Effector CD4-positive, alpha-beta T cell (primary cell): ENCODE measurements at places on chromosomes 5 and 9.

DNA sequence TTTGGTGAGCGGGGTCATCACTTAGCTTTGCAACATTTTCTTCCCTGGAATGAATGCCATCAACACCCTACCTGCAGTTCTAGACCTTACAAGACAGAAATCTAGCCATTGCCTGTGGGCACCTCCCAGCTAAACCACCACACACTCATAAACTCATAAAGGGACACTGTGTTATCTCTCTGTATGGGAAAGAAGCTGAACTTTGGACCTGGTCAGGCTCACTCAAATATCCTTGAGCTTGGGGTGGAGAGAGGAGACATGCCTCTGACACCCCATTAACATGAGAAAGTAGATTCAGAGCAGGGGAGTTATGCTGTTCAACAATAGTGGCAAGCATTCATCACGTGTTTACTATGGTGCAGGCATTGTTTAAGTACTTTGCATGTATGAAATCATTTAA is 205.6 kb downstream of the ZNF462 start:
- DNase-seq: no peak

- DNase-seq: no peak
These were observed 134.6 kb upstream of the CPEB4 start for GRCh38 chr5:173753307-173754168.

DNA sequence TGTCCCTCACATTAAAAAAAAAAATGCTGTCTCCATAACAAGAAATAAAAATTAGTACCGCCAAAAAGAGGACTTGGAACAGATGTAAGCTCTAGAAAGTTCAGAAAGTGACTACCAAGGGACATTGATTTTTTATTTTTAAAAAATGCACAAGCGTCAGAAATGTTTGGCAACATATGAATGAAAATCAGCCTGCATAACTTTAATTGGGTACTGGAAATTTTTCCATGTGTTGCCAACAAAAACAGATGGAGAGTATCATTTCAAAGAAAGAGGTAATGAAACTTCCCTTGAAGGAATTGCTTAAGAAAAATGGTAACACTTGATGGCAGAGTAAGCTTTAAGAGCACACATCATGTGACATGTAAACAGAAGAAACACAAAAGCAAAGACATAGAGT is 47.2 kb downstream of the OR2K2 start:
- no peak for DNase-seq

DNA sequence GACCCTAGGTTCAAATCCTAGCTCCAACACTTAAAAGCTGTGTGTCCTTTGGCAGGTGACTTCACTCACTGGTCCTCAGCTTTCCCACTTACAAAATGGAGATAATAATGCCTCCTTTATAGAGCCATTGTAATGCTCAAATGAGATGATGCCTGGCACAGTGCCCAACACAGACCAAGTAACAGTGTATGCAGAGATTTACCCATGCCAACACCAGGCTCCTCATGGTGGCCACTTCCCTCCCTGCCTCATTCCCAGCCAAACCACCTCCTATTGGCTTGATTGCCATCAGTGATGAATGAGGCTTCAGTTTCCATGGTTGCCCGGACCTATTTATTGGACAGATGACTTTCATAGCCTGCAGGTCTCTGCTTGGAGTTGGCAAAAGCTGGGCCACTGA is 469.4 kb downstream of the CDK5RAP2 start:
- no peak for DNase-seq

- no peak for DNase-seq
These were observed 23.2 kb downstream of the ZBTB34 start for GRCh38 chr9:126883636-126884035.

- DNase-seq: no peak
These were observed 35.4 kb upstream of the TGFBR1 start for GRCh38 chr9:99069546-99069945.

DNA sequence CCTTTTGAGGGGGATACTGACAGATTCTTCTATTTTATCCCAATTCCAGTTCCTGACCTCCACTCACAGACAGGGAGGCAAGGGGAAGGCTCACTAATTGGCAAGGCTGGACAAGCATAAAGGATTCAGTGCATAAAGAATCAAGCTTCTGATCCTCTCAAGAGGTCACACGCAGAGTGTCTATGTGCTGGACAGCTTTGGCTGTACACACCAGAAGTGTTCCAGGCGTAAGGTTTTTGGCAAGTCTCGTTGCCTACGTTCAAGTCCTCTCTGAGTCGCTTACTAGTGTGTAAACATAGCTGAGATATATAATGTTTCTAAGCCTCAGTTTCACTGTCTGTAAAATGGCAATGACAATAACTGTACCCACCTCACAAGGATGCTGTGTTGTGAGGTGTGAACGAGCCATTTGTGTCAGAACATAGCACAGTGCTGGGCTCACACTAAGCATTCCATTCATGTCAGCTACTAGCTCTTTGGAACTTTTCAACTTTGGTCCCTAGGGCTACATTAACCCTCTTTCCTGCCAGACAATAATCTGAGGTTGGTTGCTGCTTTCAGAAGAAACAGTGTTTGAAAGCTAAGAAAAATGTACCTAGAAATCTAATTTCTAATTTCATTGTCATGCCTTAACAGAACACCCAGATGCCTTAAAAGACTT is 52.1 kb downstream of the PALM2AKAP2 start:
- DNase-seq: no peak

DNA sequence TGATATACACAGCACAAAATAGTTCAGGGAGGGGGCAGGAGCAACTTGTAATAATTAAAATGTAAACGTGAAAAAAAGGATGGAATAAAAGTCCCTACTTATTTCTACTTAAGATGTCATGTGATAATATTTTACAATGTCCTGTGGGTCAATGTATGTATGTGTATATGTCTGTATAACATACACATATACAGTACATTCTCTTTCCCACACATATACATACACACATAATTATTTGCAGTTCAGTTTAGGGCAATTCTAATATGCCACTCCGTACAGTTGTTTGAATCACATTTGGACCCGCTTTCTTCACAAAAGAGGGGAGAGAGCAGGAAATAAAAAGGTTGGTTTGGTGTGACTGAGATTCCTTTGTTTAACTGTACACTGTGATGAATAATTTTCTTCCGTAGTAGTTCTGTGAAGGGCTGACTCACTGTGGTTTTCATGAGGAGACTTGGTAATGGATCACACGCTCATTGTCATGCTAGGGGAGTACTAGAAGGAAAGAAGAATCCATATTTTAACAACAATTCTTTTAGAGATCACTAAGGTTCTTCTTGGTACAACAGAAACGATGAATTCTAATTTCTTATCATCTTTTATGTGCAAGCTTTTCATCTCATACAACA is 26.2 kb upstream of the ACOT12 start:
- DNase-seq: no peak

DNA sequence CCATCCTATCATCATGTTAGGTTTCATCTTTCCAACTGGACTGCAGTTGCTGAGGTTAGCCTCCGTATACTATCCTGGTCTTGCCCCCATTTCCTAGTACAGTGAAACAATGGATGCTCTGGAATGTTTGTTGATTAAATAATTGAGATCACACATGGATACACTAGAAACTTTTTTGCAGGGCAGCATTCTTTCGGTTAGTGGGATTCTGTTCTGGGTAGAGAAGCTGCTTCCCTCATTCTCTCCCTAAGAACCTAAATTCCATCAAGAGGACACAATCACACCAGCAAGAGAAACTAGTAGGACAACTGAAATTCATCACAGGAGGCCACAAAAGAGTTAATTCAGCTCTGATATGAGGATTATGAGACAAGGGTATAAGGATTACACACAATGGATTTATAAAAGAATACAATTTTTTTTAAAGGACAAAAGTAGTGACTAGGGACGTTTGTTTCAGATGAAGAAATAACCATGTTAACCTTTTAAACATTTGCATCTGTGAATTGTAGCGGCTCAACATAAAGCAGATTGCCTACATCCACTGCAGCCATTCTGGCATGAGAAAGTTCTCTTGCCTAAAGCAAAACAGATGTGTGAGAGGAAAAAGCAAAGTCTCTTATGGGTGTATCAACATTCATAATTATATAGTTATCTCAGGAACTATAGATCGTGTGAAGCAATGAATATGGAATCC is 162.7 kb upstream of the LHFPL2 start:
- no peak for DNase-seq

- DNase-seq: no peak
These were observed 156.1 kb upstream of the KIF2A start for GRCh38 chr5:62149879-62150278.

DNA sequence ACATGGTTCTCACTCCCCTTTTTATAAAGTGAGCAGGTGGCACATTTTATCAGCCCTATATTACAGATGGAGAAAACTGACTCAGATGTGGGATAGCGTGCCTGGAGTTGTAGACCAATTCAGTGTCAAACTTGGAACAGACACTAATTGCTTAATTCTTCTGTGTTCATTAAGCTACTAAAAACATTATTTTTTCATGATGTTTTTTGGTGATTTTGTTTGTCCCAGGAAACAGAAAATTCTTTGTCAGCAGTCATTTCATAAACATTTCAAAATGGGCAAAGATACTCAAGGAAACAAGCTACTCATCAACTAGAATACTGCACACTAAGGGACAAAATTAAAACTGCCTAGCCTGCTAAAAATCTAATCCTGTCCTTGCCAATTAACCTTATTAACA is 2.2 kb downstream of the ABHD17B start:
- DNase-seq: no peak

DNA sequence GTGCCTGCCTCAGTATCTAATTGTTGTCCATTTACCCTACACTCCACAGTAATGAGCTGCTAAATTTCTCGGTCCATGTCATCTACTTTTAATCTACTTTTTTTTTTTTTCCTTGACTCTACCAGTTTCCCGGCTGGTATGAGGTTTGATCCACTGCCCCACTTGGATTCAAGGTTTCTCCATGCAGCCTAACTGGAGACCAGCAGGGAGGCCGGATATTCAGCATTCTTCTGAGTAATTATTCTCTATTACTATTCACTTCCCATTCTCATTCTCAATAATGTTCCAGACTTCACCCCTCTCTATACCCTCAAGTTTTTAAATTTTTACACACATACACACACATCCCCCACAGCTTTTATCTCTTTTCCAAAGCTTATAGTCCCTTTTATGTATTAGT is 51.0 kb upstream of the SUSD1 start:
- DNase-seq: no peak

- DNase-seq: no peak
These were observed 250.3 kb downstream of the ENC1 start for GRCh38 chr5:74390306-74390637.

DNA sequence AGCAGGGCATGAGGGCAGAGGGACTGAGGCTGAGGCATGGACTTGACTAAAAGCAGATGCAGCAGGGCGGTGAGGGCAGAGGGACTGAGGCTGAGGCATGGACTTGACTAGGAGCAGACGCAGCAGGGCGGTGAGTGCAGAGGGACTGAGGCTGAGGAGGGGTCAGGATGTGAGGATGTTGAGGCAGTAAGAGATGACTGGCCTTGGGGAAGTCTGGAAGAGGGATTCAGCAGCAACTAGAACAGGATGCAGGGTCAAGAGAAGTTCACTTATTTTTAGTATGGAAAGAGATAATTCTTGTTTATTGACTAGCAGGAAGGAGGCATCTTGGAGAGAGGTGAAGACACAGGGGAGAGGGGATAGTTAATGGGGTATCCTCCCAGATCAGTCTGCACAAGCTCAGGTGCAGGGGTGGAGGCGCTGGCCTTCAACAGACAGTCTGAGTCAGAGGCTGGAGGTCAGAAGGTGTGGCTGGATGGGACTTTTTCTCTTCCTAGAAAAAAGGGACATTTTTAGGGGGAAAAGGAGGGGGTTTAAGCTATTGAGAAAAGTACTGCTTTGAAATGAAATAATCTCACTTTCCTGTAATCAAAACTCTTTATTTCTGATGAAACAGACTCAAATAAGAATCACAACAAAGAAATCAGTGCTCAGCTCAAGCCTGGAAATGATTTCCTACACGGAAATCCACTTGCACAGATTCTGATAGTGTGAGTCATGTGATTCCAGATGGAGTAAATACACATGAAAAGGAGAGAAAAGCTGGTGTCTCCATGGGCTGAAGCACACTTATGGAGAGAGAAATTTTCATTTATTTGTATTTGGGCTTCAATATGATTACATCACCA is 130.9 kb downstream of the PALM2AKAP2 start:
- DNase-seq: no peak

- DNase-seq: no peak
These were observed 164.7 kb downstream of the GNAQ start for GRCh38 chr9:77866878-77867277.

DNA sequence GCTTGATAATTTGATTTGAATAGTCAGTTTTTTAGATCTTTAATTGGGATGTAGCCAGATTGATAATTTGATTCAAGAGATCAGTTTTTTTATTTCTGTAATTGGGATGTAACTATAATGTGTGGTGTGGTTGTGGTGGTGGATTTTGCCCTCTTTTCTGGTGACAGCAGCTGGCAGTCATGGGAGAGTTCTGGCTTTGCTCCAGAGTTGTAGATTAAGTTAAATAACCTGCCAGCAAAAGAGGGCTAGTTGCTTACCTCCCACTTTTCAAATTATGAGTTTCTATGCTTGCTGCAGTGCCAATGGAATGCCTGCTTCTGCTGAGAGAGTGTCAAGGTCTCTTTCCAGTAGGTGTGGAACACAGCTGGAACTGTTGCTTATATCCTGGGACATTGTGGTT is 315.1 kb downstream of the CCDC171 start:
- DNase-seq: no peak

- DNase-seq: peak; percentile 97
These were observed at the start of gene FEM1C for GRCh38 chr5:115544436-115545350. TSS of gene FEM1C (minus strand) at chr5:115544775. CDS start at chr5:115543493, 1,282 bp downstream.

GRCh38 chr9:132804576-132805295 is 73.3 kb downstream of the AK8 start:
- DNase-seq: no peak

GRCh38 chr5:73957397-73958001 is 331.5 kb downstream of the ARHGEF28 start:
- no peak for DNase-seq

DNA sequence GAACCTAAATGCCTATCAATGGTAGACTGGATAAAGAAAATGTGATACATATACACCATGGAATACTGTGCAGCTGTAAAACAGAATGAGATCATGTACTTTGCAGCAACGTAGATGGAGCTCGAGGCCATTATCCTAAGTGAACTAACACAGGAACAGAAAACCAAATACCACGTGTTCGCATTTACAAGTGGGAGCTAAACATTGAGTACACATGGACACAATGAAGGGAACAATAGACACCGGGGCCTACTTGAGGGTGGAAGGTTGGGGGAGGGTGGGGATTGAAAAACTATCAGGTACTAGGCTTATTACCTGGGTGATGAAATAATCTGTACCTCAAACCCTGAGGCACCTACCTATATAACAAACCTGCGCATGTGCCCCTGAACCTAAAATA is 22.4 kb upstream of the DEPDC1B start:
- no peak for DNase-seq

DNA sequence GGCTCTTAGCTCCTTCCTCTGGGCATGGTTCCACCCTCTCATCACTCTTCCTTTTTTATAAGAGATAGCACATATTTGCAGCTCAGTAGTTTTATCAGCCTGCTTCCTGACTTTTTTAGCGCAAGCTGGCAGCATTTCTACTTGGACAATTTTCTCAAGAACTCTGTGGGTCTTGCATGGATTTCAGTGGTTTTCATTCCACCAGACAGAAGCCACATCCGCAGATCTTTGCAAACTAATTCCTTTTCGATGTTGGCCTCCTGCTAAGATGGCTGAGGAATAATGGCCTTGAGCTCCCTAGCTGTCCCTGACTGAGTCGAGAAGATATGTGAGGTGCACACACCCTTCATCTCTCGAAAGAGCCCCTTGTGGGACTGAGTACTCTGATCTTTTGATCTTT is 49.5 kb downstream of the GALNT12 start:
- DNase-seq: no peak

GRCh38 chr5:1727571-1727970 is 72.1 kb downstream of the MRPL36 start:
- no peak for DNase-seq
